ENCODE measurements at places on chromosomes 6 and 20.

DNA sequence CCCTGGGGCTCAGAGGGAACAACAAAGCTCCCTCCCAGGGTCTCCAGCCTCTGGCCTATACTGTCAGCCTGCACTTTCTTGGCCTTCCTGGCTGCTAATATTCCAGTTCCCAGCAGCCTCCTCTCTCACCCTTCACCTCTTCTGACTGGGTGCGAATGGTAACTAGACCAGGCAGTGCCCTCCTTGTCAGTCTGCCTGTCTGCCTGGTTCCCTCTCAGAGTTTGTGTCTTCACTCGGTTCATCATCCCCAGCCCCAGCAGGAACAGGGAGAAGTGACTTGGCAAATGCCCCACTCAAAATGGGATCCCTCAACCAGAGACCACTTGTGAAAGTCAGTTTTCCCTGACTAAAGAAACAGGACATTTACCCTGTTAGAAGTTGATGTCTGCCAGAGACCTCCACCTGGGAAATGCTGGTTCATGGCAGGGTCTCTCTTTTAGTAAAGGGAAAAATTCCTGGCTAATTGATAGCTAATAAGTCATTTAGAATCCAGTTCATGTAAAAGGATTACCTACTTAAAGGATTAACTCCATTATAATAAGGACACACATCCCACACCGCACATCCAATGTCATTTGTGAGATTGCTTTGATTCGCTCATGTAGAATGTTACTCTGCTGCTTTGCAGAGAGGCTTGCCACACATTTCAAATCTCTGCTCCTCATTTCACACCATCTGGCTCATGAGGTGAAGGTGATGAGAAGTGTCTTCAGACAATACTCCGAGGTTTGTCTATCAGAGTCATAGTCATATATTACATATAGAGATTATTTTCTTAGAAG lies 18.6 kb upstream of the MICB start:
- DNase-seq = no peak

- no peak for DNase-seq
Observed at GRCh38 chr6:163327921-163328320, 86.6 kb upstream of the QKI start.

DNA sequence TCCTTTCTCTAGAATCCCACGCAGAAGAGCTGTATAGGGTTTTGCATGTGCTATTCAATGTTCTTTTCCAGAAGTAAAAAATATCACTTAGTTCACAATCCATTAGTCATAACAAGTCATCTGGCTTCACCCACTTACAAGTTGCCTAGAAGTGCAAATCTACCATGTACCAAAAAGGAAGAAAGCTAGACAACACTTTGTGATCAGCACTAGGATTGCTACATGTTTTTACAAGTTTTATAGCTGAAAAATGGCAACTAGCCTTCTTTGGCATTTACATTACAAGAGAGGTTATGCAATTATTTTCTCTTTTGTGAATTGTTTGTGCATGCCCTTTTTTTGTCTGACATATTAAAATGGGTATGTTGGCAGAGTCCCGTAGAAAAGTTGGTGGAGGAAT lies 85.6 kb upstream of the PTPRK start:
- no peak for DNase-seq

GRCh38 chr20:50819349-50819748 lies 24.5 kb downstream of the BCAS4 start:
- DNase-seq = no peak

DNA sequence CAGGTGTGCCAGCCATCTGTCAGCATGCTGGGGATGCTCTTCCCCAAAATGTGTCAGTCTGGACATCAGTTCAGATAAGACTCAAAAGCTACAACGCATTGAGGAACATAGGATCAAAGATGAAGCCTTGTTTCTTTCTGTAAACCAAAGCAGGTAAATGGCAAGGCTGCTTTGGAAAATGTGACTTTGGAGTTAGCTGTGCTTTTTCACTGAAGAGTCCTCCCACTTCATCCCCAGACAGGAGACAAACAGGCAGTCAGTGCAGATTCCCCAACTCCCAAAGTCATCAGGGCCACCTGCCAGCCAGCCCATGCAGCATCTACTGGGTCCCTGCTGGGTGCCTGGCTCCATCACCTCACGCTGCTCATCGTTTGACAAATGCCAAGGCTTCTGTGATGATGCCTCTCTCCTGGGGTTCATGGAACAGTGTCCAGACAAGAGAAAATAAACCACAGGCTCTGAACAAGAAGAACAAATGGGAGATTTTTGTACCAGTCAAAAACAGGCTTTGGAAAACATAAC lies 205.0 kb upstream of the BTBD3 start:
- DNase-seq = no peak

DNA sequence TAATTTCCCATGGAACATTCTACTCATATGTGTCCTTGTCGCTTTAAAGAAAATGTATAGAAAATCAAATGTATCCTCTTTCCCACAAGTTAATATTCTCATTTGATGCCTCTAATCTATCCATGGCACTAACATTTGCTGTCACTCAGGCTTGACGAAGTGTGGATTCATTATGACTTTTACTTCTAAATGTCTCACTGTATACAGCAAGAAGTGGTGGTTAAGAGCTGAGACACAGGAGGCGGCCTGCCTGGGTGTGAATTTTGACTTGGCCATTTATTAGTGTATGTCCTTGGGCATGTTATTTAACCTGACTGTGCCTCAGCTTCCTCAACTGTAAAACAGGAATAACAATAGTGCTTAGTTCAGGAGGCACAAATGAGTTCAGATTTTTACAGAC lies 70.0 kb downstream of the TRMT6 start:
- no peak for DNase-seq

DNA sequence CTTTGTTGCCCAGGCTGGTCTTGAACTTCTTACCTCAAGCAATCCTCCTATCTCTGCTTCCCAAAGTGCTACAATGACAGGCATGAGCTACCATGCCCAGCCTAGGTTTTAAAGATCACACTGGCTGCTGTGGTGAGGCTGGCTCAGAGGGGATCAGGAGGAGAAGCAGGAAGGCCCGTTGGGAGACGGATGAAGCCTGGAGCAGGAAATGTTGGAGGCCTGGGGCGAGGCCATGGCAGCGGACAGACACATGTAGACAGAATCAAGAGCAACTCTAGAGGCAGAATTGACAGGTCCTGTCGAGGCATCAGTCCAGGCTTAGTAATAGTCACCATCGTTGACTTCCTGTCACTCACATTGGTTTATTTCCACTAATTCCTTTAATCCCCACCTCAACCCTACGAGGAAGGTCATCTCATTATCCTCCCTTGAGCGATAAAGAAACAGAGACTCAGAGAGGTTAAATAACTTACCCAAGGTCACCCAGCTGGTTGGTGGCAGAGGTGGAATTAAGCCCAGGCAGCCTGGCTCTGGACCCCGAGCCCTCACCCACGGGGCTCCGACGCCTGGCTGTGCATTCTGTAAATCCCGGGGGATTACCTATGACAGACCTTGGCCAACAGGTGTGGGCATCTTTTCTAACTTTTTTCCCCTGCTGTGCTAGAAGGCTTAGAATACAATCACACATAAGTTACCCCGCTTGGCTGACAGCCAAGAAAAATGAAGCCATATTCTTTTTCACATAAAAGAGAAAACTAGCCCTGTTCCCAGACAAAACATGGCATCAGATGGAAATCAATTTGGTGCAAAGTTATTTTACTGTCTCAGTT lies 113.4 kb downstream of the EYA2 start:
- DNase-seq = no peak

GRCh38 chr6:55963301-55963700 lies 87.9 kb upstream of the BMP5 start:
- DNase-seq = peak; percentile 13

DNA sequence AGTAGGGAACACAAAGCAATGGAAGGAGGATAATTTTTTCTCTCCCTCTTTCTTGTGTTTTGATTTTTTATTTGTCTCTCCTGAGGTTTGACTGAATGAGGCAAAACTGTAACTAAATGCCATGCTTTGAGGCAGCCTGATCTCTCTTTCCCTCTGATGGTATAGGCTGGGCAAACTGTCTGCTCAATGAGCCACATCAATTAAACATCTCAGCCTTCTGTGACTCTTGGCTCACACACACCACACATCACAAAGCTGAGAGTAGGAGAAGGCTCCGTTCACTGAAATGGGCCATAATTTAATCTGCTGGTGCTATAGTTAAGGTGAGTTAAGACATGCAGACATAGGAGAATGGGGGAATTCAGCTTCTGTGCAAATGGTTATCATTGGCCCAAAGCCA lies 28.1 kb upstream of the SCGN start:
- no peak for DNase-seq

- DNase-seq = no peak
Observed at GRCh38 chr20:53070706-53071392, 98.7 kb downstream of the TSHZ2 start.

DNA sequence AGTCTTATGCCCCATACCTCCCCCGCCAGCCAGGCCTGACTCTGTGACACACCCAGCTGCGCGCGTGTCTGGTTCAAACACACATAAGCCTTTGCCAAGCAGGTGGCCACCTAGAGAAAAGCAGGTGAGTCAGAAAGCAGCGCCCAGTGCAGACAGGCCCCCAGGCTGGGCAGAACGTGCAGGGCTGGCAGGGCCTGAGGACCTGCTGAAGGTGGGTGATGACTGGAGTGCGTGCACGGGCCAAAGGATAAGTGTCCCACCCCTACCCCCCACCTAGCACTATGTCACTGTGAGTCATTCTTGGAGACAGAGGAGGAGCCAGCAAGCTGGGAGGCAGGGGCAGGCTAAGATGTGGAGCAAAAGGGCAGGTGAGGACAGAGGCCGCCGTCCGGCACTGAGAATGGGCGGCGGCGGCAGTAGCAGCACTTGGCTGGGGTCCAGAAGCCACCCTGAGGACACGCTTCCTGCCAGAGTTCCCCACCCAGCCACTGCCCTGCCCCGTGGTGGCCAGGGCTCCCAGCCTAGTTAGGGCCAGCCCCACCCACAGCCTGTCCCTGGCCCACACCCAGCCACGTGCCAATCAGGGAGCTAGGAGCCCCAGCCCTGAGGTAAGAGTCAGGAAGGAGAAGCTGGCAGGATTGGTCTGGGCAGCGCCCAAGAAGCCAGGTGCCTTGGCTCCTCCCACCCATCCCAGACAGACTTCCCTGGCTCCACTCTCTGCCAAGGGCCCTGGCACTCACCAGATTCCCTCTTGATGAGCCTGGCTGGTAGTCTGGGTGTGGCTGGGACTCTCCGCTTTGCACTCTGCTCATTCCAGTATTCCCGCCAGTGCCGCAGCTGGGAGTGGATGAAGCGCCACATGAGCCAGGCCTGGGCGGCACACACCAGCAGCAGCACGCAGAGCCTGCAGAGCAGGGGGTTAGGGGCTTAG lies 72.7 kb downstream of the TRAM2 start:
- DNase-seq = no peak

- DNase-seq = no peak
Observed at GRCh38 chr6:138944412-138944811, 43.6 kb downstream of the REPS1 start.

DNA sequence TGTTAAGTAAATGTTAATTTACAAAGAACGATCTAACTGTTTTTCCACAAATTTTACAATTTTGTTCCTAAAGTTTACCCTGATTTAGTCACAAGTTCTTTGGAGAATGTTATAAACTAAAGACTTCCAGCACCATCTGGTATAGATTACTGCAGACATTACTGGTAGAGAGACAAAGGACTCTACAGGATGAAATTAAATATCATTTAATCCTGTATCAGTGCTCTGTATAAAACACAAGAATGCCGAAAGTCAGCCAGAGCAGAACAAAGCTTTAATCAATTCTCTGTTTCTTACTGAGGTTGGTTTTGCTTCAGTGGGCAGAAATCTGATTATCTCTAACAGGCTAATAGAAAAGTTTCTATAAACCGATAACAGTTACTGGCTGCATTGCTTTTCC lies 763.6 kb downstream of the TENT5A start:
- DNase-seq = no peak

DNA sequence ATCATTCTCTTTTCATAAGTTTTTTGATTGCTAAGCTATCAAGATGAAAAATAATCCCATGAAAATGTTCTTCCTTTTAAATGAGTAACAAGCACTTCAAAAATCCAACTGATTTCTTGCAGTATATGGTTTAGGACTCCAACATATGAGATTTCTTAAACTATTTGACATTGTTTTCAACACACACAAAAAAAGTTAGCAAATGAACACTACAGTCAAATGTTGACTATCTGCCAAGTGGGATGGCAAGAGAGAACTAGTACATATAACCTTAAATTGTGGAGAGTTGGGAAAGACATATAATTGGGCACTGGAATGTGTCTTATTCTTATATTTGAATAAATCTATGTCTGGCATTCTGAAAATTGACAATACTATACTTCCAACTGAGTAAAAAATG lies 15.6 kb downstream of the COL21A1 start:
- DNase-seq = no peak

DNA sequence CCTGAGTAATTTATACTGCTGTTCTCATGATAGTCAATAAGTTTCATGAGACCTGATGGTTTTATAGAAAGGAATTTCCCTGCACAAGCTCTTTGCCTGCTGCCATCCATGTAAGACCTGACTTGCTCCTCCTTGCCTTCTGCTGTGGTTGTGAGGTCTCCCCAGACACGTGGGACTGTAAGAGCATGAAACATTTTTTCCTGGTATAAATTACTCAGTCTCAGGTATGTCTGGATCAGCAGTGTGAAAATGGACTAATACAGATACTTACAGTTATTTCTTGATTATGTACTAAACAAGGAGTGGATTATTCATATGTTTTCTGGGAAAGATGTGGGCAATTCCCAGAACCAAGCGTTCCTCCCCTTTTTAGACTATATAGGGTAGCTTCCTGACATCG lies 1.9 kb upstream of the TRIM38 start:
- no peak for DNase-seq

GRCh38 chr6:157269261-157269794 lies 54.0 kb downstream of the TMEM242 start:
- no peak for DNase-seq

DNA sequence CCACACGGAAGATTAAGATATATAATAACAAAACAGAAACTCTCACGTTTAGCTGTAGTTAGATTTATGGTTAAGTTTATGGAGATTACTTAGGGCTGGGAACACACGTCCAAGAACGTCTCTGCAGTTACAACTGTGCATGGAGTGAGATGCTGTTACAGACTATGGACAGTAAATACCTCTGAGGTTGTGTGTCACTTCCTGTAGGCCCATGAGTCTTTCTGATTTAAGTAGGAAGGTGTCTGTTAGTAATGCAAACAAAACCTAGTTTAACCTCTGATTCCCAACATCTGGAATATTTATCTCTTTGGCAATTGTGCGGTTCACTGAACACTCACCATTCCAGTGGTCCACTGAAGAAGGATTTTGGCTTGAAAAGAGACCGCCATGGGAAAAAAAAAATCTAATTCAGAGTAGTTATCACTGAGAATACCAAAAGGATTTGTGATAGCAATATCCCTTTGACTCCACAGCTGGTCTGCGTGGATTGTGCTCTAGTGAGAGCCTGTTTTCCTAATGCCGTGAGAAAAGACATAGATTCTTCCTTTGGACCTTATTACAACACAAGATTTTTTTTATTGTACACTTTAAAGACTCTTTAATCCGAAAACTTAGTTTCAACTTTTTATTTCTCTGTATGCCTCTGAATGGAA lies 478.2 kb upstream of the CITED2 start:
- no peak for DNase-seq
